Activated gamma-delta T cell treated with anti-CD3 and anti-CD28 coated beads, Interleukin-2, amount 50 U/mL, for 16 hours (primary cell): ENCODE measurements at places on chromosomes 5 and 9.

- DNase-seq = no peak
Measured at GRCh38 chr9:81610740-81611107, 78.6 kb downstream of the TLE1 start.

DNA sequence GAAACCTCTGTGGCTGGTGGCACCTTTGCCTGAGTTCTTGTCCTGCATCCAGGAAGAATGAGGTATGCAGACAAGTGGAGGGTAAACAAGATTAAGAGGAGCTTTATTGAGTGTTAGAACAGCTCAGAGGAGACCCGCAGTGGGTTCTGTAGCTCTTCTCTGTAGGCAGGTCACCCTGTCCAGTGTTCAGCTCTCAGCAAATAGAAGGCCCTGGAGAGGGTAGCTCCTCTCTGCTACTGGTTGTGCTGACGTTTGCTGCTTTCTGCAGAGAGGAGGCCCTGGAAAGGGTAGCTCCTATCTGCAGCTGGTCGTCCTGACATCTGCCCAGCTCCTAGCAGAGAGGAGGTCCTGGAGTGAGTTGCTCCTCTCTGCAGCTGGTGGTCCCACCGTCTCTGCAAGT is 96.8 kb upstream of the CCDC112 start:
- no peak for DNase-seq

DNA sequence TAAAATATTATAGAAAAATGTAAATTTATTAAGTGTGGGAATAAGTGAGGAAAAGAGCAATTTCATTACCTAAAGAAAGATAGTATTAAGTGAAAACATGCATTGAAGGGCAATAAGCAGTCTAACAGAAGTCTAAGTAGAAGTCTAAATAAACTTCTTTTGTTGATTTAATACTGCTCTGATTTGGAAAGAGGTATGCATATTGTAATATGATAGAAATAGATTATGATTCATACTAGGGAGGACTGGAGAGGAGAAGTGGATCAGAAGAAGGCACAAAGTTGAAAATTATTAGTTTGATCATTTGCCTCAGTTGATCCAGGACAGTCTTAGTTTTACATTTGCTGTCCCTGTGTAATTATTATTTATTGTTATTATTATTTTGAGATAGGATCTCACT is 6.6 kb upstream of the ERBIN start:
- DNase-seq = no peak

- DNase-seq = no peak
Measured at GRCh38 chr5:35683466-35683865, 65.8 kb downstream of the SPEF2 start.

- DNase-seq = no peak
Measured at GRCh38 chr9:70506159-70506558, 91.7 kb upstream of the KLF9 start.

DNA sequence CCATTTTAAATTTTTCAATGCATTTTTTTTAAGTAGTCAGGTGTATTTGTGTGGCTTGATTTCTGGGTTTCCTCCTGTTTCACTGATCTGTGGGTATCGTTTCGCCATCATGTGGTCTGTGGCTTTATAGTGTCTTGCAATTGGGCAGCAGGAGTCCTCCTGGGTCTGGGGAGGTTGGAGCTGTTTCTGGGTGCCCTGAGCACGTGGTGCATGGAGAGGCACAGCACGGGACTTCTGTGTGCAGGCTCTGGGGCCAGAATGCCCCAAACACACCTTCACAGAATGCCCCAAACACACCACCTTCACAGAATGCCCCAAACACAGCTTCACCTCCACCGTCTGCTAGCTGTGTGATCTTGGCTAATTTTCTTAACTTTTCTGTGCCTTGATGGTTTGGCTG is 82.6 kb upstream of the COL5A1 start:
- DNase-seq = no peak

DNA sequence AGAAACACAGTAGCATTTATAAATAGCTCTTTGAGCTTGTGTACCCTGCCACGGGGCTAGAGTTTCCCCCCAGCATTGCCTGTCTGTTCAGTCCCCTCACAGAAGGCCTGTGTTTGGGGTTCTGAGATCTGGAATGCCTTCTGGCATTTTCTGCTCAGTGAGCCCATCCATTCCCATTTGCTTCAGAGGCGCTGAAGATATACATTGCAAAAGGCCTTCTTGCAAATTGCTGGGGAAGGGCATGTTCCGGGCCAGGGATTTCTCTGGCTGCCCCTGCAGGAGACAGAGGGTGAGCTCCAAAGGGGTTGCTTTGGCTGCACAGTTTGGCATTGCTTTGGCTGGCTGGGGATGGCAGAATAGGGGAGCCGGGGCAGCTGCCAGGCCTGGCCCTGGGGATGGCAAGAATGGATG is 308.4 kb downstream of the MSX2 start:
- DNase-seq = no peak

GRCh38 chr5:178332210-178332641 is 99.6 kb upstream of the PHYKPL start:
- DNase-seq = no peak

GRCh38 chr9:116587919-116588318 is 99.2 kb upstream of the TRIM32 start:
- no peak for DNase-seq

DNA sequence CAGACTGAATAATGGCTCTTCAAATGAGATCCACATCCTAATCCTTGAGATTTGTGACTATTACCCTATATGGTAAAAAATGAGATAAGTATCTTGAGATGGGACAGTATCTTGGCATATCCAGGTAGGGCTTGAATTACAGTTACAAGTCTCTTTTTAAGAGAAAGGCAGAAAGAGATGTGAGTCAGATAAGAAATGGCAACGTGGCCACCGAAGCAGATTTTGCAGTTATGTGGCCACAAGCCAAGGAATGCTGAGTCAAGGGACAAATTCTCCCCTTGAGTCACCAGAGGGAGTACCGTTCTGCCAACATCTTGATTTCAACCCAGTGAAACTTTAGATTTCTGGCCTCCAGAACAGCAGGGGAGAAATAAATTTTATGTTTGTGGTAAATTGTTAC is 1983.0 kb upstream of the C9orf72 start:
- no peak for DNase-seq

- DNase-seq = no peak
Measured at GRCh38 chr5:107925200-107925599, 254.5 kb upstream of the EFNA5 start.

GRCh38 chr5:105963696-105964255 is 1707.0 kb downstream of the EFNA5 start:
- no peak for DNase-seq

DNA sequence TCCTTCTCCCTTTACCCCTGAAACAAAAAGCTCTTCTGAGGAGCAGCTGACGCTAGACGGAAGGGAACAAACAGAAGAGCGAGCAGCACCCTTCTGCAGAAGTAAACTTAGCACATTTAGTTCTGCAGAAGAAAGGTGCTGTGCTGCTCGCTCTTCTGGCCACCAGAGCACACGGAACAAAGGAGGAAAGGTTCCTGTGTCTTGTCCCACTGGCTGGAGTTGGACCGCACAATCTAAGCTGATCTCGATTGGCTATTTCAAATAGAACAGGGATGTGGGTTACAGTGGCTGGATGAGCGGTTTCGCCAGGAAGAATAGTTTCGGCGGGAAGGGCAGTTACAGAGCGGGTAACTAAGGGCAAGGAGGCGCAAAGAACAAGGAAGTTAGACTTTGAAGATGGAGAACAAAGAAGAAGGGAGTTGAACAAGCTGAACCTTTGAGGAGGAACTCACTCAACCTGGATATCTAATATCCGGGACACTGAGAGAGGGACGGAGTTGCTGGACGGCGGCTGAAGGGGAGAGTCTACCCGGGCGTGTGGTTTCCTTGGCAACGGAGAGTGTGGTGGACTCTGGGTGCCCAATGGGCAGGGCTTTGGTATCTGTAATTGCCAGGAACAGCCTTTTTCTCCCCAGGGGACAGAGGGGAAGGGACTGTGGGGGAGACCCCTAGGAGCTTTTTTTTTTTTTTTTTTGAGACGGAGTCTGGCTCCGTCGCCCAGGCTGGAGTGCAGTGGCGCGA is 7.1 kb downstream of the GTF3C5 start:
- DNase-seq = no peak

DNA sequence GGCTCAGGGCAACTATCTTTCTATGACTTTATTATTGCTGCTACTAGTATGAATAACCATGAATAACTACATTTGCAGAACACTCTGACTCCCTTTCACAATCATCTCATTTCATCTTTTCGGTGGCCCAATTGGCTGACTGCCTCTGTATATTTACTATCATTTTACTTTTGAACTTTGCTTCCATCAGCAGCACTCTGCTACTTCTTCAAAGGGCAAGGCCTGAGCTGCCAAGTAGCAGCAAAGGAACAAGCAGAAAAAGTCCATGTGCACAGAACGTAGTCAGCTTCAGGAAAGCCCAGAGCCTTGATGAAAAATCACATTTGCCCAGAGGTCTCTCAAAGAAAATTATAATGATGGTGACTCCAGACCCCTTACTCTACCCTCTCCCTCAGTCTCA is 214.5 kb upstream of the PUM3 start:
- no peak for DNase-seq

DNA sequence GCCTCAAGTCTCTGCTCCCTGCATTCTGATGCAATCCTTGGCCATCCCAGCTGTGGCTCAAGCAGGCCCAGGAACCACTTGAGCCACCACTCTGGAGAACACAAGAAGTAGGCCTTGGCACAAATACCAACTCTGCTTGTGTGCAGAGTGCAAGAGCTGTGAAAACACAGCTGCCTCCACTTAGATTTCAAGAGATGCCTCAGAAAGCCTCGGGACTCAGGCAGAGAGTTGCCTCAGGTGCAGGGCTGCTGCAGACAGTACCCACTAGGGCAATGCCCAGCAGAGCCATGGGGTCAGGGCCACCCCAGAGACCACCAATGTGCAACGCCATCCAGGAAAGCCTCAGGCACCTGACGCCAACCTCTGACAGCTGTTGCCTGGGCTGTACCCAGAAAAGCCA is 82.4 kb downstream of the FREM1 start:
- no peak for DNase-seq

GRCh38 chr5:104611135-104611767 is 1048.7 kb upstream of the NUDT12 start:
- DNase-seq = no peak

GRCh38 chr9:128333451-128333869 is 6.9 kb upstream of the SLC27A4 start:
- no peak for DNase-seq

DNA sequence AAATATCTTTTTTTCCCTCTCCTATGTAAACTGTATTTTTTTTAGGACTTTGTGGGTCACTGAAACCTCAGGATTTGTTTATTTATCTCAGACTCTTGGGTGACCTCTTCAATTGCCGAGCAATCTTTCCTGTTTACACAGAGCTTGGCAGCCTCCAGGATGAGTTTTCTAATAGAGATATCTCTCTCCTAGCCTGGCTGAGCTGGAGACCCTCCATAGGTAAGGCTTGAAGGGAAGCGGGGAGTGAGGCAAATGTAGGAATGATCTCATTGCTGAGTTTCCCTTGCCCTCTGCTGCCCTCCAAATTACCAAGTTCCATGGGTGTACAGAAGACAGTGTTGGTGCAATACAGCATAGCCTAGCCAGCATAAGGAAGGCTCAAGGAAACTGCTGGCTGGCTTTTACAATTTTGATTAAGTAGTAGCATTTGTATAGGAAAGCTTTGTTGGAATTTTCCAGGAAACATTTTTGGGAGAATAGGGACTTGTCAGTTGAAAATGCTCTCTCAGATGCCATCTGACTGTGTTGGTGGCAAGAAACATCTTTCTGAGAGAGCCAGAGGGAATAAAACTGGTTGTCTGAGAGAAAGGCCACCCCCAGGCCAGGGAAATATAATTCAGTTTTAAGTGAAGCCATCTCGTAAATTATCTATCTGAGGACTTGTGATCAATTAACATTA is 116.0 kb downstream of the NMUR2 start:
- DNase-seq = no peak

DNA sequence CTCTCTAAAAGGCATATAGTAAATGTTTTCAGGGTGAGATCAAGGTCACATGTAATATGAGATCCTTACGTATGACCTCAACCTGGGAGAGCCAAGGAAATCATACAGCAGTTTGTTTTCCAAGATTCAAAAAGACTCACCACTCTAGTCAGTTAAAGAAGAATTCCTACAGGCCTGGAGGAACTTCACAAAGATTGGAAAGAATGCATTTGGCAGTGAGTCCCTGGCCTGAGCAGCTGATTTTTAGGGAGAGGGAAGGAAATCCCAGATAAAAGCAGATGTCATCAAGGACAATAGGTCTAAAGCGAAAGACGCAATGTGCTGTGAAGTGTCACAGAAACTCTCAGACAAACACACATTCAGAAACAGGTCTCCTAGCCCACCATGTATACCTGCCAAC is 424.0 kb upstream of the ZNF462 start:
- no peak for DNase-seq
